Activated CD4-positive, alpha-beta T cell treated with anti-CD3 and anti-CD28 coated beads, Interleukin-2, amount 50 U/mL, for 24 hours (primary cell): ENCODE measurements at places on chromosomes 16 and 17.

DNA sequence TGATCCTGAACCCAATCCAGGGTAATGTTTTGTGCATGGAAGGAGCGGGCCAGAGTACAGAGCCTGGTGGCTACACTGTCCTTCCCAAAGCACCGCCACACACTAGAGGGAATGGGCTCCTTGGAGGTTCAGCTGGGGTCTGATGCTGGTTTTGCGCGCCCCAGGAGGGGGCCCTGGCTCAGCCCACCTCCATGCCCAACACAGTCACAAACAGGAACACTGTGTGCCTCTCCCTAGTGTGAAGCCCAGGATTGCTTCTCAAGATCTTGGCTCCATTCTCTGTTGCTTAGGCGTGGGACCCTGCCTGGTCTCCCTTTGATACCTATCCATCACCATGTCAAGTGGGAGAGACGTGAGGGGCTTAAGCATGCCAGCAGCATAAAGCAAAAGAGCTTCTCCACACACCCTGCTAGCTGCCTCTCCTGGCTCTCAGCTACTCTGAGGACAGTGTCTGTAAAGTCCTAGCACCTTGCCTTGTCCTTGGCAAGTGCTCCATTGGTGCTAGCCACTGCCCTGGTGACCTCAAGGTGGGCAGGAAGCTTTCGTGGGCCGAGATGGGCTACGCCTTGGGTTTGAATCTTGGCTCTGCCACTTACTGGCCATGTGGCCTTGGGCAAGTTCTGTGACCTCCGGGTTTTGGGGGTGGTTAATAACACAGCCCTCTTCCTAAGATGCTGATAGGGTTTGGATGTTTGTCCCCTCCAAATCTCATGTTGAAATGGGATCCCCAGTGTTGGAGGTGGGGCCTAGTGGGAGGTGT is 122.2 kb downstream of the C16orf78 start:
- DNase-seq, result no peak

GRCh38 chr17:14741491-14741890 is 440.6 kb downstream of the HS3ST3B1 start:
- DNase-seq, result no peak

- no peak for DNase-seq
Observed at GRCh38 chr17:31843070-31843745, 15.8 kb downstream of the COPRS start.

GRCh38 chr16:12846592-12846991 is 42.9 kb upstream of the CPPED1 start:
- no peak for DNase-seq

GRCh38 chr16:280991-281659 is 734 bp downstream of the ARHGDIG start:
- no peak for DNase-seq

DNA sequence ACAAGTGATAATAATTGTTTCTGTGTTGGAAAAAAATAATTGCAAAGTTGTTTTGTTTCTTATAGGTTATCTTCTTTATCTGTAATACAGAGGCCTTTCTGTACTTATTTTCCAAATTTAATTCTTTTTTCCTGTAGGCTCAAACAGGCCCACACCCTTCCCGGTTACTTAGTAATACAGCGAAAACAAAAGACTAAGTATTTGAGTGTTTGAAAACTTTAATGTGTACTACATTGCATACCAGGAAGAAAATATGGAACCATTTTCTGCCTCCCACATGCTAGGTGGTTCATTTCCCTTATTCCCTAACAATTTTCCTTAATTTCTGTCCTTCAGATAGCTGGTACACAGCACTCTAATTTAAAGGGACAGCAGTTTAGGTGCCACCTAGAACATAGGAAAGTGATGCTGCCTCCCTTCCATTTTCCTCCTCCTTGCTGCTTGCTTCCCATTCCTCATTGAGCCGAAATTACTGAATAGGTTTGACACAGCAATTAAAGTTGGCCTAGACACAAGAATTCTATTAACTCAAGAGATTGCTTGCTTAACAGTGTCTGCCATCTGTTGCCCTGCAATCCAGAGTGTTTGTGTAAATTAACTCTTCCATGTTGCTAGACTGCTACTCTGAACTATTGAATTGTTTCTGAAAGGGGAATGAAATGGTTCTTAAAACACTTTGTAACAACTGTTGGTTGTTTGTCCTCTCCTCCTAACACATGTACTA is 24.2 kb downstream of the CYB5B start:
- no peak for DNase-seq
